Renal cortex interstitium (tissue), 15 donors: ENCODE measurements at places on chromosomes 6 and 20. TPM values are rescaled to one million over a fixed set of nuclear protein-coding genes. Genes with fewer than 3 reads are reported as not detected.

GMNN gene
- 53.7 TPM for polyA plus RNA-seq

GRCh38 chr6:136563386-136564152, 13.3 kb upstream of the MAP7 start:
- DNase-seq = no peak

- DNase-seq = no peak
Measured at GRCh38 chr6:33862536-33862935, 58.7 kb upstream of the MLN start.

DNA sequence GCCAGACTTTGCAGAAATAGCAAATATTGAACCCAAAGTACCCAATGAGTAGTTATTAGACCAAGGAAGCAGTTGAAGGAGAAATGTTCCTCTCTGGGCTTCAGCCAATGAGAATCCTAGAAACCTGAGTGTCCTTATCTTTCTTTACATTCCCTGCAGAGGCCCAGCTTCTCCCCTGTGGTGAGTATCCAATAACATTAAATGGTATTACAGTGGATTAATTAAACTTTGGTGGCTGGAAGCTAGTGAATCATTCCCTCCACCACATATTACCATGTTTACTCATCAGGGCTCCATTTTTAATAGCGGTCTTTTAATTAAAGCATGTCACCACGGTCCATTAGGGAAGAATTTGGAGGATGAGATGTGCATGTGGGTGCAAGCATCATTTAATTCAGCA, 74.0 kb downstream of the UNC5CL start:
- DNase-seq = no peak

GRCh38 chr6:63936399-63936798, 300.8 kb downstream of the PHF3 start:
- no peak for DNase-seq
